ENCODE measurements at places on chromosomes 4 and X. TPM values are rescaled to one million over a fixed set of nuclear protein-coding genes. Genes with fewer than 3 reads are reported as not detected.

SUPT20HL1 gene
- not detected for total RNA-seq

S100G gene
- total RNA-seq: not detected

NLGN4X gene
- not detected for total RNA-seq

ADH1C gene
- 0.34 TPM for total RNA-seq

ADH6 gene
- total RNA-seq: not detected

PCDH7 gene
- 39.3 TPM for total RNA-seq

AWAT1 gene
- not detected for total RNA-seq

CDS1 gene
- total RNA-seq: 0.34 TPM

RAB40A gene
- total RNA-seq: not detected

DMD gene
- 1.8 TPM for total RNA-seq

ASB9 gene
- 2.0 TPM for total RNA-seq

ARMCX2 gene
- 63.5 TPM for total RNA-seq

CCNB3 gene
- total RNA-seq: under 0.01 TPM

SLITRK4 gene
- 0.17 TPM for total RNA-seq

HELT gene
- not detected for total RNA-seq

DCAF12L1 gene
- not detected for total RNA-seq

DCHS2 gene
- under 0.01 TPM for total RNA-seq

GASK1B gene
- 3.9 TPM for total RNA-seq

IL2RG gene
- total RNA-seq: not detected

PAGE2B gene
- total RNA-seq: not detected

NSDHL gene
- total RNA-seq: 55.8 TPM

TCEAL4 gene
- total RNA-seq: 29.6 TPM

SAGE1 gene
- not detected for total RNA-seq

TGIF2LX gene
- not detected for total RNA-seq

FGF16 gene
- 0.15 TPM for total RNA-seq

MRPS18C gene
- total RNA-seq: 47.9 TPM

TRPC5OS gene
- not detected for total RNA-seq

ARMCX6 gene
- 30.3 TPM for total RNA-seq

CPLX1 gene
- total RNA-seq: not detected

SORBS2 gene
- total RNA-seq: 1.3 TPM

HS6ST2 gene
- 1.5 TPM for total RNA-seq

IGBP1 gene
- total RNA-seq: 48.8 TPM

G6PD gene
- 101 TPM for total RNA-seq

DYNLT3 gene
- total RNA-seq: 17.4 TPM

MAGEA11 gene
- not detected for total RNA-seq

TASL gene
- not detected for total RNA-seq

BBS12 gene
- 4.4 TPM for total RNA-seq

TMPRSS11F gene
- total RNA-seq: not detected

MXRA5 gene
- total RNA-seq: 0.50 TPM

KIF4A gene
- total RNA-seq: 17.7 TPM

RAI2 gene
- 1.0 TPM for total RNA-seq

PRR32 gene
- total RNA-seq: not detected

ADH5 gene
- 116 TPM for total RNA-seq

PIR gene
- total RNA-seq: 7.7 TPM

SGMS2 gene
- total RNA-seq: 43.1 TPM

COL25A1 gene
- total RNA-seq: 0.17 TPM
